ENCODE measurements at places on chromosomes 16 and 17. TPM values are rescaled to one million over a fixed set of nuclear protein-coding genes. Genes with fewer than 3 reads are reported as not detected.

DNA sequence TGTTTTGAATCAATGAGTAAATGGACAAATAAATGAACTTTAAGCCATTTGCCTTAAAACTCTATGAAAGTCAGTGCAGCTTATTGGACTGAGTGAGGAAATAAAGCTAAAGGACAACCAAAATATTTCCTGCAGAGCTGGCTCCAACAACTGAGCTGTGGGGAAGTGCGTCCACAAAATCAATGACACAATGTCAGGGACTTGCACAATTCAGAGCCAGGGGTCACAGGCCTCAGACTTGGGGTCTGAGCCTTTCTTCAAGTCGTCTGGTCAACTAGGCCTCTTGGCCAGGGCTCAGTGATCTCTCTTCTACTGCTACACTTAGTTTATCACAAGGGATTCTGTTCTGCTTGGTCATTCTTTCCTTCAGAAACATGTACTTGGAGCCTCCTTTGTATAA is 26.2 kb upstream of the RHBDL3 start:
- DNase-seq = no peak

The BEAN1 gene
- total RNA-seq = 1.1 TPM

DNA sequence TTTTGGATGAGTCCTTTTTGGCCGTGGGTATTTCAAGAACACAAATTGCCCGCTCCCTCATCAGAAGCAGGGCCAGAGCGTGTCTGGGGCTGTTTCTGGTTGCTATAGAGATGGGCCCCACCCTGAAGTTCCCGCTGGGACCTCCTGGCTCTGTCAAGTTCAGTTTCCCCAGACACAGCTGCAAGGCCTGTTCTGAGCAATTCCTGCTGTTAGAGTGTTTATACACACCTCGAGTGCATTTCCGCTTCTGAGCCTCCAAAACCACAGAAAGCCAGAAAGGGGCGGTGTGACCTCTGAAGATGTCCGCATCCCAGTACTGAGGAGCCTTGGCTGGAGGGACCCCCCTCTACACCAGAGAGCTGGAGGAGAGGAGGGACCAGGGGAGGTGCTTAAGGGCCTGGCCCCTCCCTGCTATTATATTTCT is 9.3 kb upstream of the WBP2 start:
- no peak for DNase-seq

The TNP2 gene
- not detected for total RNA-seq

The KRTAP4-4 gene
- total RNA-seq = not detected

DNA sequence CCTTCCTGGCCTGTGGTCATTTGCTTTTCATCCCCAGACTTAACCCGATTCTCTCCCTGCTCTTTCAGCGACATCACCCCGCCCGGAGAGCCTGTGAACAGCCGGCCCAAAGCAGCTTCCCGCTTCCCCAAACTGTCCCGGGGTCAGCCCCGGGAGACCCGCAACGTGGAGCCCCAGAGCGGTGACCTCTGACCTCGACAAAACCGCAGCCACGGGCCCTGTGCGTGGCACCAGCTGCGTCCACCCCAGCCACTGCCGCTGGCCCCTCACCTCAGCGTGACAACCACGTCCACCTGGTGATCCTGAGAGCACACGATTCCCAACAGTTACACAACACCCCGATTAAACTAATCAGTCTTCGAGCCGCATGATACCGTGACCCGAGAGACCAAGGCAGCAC is 235.2 kb downstream of the CPPED1 start:
- no peak for DNase-seq

DNA sequence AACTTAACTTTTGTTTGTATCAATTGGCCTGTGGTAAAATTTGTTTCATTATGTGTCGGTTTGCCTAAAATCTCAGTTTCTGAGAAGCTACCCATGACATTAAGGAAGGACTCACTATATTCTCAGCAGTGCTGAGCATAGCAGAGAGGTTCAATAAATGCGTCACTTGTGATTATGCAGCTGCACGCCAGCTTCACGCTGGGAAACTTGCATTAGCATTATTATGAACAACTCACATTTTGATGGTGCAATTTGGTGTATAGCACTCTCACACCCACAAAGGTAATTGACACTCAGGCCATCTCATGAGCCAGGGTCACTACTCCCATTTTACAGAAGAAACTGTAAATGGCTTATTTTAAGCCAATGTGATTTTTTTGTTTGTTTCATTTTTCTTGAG is 80.6 kb upstream of the SALL1 start:
- DNase-seq = no peak

- no peak for DNase-seq
Observed at GRCh38 chr16:7629571-7629970, 296.9 kb downstream of the RBFOX1 start.

The SLC38A8 gene
- not detected for total RNA-seq

The CCDC78 gene
- total RNA-seq = 3.9 TPM

Measured in type B pancreatic cell (in vitro differentiated cells).